ENCODE measurements at places on chromosomes 5 and 9.

- DNase-seq = no peak
These were observed 56.1 kb downstream of the TTLL11 start for GRCh38 chr9:122036988-122037387.

GRCh38 chr5:159094745-159095144 lies 5.0 kb downstream of the EBF1 start:
- DNase-seq = peak; percentile 93

- DNase-seq = no peak
These were observed 80.1 kb upstream of the SH3PXD2B start for GRCh38 chr5:172534229-172535107.

GRCh38 chr5:135578305-135578684 lies 496 bp downstream of the CXCL14 start:
- no peak for DNase-seq

GRCh38 chr5:32711362-32711680 lies 200 bp downstream of the NPR3 start:
- no peak for DNase-seq

GRCh38 chr9:129615407-129616285 lies 5.3 kb downstream of the C9orf50 start:
- DNase-seq = no peak

- DNase-seq = no peak
These were observed 893.2 kb downstream of the DTWD2 start for GRCh38 chr5:118095115-118095514.

DNA sequence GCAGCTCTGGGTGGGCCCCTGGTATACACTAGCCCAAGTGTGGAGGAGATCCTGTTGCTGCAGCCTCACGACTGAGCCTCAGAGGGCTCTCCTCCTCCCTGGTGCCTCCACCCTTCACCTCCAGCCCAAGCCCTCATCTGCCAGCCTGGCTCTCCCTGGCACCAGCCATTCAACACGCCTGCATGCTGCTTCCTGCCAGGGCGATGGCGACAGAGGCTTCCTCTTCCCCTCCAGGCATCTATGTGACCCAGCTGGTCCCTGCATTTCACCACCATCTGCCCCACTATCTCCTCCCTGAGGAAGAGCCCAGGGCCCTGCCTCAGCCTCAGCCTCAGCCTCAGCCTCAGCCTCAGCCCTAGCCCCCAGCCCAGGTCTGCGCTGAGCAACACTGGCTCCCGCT lies 54.8 kb upstream of the ANGPTL2 start:
- peak; percentile 45 for DNase-seq

GRCh38 chr5:122101636-122102285 lies 23.7 kb upstream of the LOX start:
- peak; percentile 47 for DNase-seq

- peak; percentile 17 for DNase-seq
These were observed 256.0 kb downstream of the TMEM167A start for GRCh38 chr5:82820961-82821845.

DNA sequence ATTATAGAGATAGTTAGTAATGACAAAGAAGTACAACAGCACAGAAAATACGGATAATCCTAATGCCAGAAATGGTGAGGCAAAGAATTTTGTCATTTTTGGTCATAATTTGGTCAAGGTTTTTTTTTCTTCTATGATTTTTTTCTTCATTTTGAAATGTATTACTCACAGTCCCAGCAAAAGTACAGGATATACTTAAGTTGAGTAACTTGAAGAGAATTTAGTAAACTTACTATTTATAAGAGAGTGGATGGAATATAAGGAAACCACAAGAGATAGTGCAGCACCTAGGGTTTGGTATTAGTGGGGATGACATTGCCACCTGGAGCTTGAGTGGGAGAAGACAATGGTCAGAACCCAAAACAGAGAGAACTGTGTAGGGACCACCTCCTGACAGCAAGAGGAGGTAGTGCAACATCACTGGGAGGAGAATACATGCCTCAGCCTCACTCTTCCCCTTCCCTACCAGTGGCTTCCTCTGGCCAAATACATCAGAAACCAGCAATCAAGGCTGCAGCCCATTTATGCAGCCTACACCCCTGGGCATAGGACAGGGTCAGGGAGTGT lies 434.5 kb upstream of the TRPC7 start:
- DNase-seq = peak; percentile 3

GRCh38 chr9:84061613-84062193 lies 81.1 kb downstream of the RMI1 start:
- DNase-seq = no peak

GRCh38 chr5:31860726-31861433 lies 221.9 kb downstream of the PDZD2 start:
- DNase-seq = no peak

DNA sequence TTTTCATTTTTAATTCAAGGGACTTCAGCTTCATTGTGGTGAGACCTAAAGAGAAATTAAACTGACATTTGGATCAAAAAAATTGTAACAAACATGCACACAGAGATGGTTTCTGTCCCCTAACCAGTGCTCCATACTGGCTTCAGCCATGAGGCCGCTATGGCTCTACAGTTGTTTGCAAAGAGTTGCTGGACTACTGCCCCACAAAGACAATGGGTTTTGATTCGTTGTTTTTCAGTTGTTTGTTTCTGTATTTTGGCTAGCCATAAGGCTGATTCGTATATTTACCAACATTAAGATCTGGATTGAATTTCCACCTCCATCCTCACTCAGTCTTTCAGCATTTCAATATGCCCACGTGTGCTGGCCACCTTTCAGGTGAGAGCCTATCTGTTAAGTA lies 163.7 kb upstream of the KIF2A start:
- DNase-seq = no peak

DNA sequence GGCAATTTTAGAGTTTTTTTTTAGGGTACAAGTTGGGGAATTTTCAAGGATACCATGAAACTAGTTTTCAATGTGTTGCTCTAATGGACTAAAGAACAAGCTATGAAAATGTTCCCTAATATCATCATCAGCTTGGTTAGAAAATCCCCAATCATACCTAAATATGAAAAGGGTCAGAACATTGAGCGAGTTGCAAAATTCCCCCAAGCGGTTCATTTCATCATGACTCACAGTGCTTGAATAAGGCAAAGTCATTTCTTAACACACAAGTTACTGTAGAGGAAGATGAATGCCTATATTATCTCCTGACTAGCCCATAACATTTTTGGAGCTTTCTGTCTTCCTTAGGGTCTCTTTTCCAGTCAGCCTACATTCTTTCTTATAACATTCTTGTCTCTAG lies 62.7 kb downstream of the ST8SIA4 start:
- no peak for DNase-seq

DNA sequence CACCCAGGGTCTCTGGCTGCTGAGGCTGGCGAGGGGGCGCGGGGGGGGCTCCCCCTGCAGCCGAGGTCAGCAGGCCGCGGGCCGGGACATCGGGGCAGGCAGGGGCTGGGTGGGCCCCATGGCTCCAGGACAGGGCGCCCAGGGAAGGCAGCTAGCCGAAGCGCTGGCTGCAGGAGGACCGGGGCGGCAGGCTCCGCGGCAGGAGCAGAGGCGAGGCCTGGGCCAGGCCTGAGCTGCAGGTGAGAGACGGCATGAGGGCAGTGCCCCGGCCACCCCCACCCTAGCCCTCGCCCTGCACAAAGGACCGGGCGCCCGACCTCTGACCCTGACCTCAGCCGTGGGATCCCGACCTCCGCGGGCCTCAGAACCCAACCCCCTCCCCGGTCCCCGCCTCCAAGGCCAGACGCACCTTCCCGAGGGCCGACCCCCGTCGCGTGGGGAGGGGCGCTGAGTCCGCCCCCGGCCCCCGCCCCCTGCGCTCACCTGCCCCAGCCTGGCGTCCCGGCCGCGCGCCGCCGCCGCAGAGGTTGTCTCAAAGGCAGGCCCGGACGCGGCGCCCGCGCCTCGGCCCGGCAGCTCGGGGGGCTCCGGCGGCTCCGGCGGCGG lies 431 bp downstream of the RNF208 start:
- no peak for DNase-seq

DNA sequence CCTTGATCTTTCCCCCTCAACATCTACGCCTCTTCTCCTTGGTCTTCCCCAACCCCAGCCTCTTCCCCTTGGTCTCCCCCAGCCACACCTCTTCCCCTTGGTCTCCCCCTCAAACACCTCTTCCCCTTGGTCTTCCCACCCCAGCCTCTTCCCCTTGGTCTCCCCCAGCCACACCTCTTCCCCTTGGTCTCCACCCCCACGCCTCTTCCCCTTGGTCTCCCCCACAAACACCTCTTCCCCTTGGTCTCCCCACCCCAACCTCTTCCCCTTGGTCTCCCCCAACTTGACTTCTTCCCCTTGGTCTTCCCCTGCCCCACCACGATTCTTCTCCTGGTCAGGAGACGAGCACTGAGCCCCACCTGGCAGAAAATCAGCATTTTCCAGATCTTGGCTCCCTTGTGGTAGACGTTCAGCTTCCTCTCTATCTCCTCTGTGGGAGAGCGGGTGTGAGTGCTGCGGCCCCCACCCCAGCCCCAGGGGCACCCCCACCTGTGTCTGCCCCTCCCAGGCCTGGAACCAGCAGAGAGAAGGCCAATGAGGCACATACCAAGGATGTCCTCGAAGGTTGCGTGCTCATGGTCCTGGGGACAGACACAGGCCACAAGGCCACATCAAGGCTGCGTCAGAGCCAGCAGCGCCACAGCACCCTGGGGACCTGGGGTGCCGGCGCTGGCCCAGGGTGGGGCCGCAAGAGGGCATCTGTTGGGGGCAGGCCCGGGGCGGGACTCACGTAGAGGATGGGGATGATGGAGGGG lies 7.0 kb downstream of the NSMF start:
- no peak for DNase-seq

DNA sequence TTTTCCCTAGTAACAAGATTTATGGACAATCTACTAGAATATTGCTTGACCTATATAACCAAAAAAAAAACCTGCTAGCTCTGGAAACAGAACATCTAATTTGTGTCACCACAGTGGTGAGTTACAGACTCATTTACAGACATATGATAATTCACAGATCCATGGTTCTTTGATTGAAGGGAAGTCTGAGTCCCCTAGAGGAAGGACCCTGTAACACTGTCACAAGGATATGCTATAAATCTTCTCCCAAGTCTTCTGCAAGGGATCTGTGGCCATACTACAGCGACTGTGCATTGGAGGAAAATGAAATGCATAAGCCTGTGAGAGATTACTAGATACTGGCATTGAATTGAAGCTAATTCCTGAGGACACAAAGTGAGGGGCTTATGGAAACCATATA lies 630.6 kb upstream of the SGCD start:
- DNase-seq = no peak

DNA sequence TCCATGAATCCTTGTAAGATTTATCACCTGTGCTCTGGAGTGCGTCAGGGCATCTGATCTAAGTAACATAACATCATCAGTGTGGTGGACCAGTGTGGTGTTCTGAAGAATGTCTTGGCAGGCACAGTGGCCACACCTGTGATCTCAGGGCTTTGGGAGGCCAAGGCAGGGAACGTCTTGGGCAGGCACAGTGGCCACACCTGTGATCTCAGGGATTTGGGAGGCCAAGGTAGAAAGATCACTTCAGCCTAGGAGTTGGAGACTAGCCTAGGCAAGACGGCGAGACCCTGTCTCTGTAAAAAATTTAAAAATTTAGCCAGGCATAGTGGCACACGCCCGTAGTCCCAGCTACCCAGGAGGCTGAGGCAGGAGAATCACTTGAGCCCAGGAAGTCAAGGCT lies 185.5 kb downstream of the CACNA1B start:
- DNase-seq = no peak

GRCh38 chr9:11318946-11319345 lies 706.1 kb upstream of the PTPRD start:
- no peak for DNase-seq

GRCh38 chr5:94375801-94376200 lies 242.6 kb downstream of the KIAA0825 start:
- DNase-seq = peak; percentile 62

GRCh38 chr5:14229734-14230133 lies 86.6 kb downstream of the TRIO start:
- no peak for DNase-seq

DNA sequence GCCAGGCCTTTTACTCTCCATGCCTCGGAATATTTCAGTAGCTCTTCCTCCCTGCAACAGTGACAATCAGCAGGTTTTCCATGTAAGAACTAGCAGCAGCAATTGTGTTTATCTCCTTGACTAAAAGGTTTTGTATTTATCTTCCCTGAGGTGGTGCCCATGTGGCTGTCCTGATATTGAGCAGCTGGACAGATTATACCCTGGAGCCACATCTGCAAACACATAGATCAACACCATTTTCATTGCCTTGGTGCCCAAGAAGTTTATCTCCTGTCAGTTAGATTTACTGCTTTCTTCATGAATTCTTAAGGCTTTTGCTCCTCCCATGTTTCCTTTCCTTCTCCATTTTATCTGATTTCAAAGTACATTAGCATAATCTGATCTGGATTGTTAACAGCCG lies 378.4 kb downstream of the SPATA31D1 start:
- no peak for DNase-seq

DNA sequence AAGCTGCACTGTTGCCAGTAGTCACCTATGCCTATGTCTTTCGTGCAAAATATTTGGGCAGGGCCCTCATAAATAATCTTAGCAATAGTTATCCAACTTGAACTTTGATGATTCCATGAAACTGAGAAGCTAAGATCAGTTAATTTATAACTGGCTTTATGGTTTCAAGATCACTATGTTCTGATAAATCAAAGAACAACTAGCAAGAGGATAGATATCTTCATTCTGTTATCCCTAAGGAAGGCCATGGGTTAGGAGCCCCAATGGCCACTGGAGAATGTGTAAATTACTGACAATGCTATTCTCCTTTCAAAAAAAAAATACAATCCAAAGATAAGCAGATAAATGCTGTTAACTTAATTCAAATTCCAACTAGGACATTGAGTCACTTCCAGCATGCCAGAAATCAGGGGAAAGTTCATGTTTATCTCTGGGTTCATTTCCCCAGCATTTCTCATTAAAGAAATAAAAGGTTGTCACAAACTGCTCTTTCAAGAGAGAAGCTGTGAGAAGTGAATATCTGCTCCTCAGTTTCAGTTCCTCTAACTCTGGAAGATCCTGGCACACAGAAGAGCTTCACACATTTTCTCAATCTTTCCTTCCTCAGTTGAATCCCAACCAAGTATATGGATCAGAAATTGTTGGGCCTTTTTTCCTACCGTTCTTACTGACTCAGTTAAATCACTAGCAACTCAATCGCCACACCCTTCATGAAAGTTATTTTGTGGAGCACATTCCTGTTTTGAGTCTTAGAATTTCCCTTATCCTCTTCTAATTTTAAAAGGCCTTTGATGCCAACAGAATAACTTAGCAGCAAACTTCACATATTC lies 59.6 kb upstream of the SLC1A1 start:
- DNase-seq = no peak

- DNase-seq = no peak
These were observed 8.5 kb downstream of the GOLPH3 start for GRCh38 chr5:32165597-32165996.
